ENCODE measurements at places on chromosomes 4 and X.

DNA sequence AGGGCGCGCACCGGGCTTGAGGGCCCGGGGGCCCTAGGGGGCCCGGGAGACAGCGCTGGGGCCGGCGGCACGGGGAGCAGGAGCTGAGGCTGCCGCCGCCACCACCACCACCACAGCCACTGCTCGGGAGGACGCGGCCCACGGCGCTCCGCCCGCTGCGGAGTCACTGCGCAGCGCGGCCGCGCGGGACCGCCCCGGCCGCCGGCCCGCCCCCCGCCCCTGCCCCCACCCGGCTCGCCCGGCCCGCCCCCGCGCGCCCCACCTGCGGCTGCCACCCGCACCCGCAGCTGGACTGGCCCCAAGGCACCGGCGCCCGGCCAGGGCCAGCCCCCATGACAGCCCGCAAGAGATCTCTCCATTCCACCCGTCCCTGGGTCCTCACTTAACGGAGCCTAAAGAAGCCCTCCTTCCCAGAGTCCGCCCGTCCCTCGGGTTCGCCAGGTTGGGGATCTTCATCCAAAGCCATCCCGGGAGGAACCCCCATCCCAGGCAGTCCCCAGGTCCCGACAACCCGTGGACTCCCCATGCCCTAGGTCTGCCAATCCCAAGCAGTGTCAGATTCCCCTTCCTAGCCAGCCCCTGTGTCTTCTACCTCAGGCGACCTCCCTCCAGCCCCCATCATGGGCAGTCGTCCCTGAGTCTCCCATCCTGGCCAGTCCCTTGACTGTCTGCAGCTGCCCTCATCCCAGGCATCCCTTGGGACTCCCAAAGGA is 40.0 kb upstream of the IQSEC2 start:
- DNase-seq: no peak

- DNase-seq: no peak
Observed at GRCh38 chr4:8176547-8177399, 18.2 kb upstream of the ABLIM2 start.

- no peak for DNase-seq
Observed at GRCh38 chr4:126719852-126720251, 912.9 kb upstream of the INTU start.

- DNase-seq: no peak
Observed at GRCh38 chr4:148810461-148810860, 368.2 kb upstream of the NR3C2 start.

DNA sequence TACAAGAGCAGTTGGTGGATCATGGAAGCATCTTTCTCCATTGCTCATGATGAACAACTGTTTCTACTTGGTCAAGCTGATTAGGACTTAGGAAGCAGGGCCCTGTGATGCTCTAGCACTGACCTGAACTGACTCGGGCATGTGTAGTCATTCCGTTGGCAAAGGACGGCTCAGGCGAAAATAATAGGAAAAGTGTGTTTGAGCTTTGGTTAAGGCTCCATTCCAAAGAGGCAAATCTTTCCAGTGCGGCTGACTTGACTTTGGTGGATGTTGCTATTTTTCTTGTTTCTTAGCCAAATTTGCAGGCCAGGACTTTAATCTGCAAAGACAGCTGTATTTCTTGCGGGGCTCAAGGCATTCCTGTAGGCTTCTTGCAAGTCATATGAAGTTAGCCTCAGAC is 39.5 kb downstream of the ZNF518B start:
- no peak for DNase-seq

DNA sequence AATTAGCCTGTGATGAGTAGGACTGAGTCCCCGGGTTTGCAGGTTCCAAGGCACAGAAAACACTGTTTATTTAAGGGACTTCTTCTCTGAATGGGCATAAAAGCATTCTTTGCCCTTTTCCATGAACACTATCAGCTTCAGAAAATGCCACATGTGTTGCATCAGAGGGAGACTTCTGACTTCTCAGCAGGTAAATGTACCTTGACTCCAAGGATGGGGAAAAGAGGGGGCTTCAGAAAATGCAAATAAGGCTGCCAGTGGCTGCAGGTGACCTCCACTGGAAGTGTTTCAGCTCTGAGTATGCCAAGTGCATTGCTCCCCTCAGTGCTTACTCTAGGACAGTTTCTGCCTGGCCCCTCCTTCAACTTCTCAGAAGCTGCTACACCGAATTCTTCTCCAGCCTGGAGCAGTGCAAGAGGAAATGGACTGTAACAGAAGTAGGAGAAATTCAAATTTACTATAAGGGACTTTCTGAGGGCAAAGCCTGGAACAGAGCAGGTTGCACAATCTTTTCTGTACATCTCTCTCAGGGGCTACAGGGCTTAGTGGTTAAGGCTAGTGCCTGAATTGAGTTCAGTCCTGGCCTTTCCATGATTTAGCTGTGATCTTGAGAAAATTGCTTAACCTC is 233.2 kb downstream of the PTTG2 start:
- no peak for DNase-seq

DNA sequence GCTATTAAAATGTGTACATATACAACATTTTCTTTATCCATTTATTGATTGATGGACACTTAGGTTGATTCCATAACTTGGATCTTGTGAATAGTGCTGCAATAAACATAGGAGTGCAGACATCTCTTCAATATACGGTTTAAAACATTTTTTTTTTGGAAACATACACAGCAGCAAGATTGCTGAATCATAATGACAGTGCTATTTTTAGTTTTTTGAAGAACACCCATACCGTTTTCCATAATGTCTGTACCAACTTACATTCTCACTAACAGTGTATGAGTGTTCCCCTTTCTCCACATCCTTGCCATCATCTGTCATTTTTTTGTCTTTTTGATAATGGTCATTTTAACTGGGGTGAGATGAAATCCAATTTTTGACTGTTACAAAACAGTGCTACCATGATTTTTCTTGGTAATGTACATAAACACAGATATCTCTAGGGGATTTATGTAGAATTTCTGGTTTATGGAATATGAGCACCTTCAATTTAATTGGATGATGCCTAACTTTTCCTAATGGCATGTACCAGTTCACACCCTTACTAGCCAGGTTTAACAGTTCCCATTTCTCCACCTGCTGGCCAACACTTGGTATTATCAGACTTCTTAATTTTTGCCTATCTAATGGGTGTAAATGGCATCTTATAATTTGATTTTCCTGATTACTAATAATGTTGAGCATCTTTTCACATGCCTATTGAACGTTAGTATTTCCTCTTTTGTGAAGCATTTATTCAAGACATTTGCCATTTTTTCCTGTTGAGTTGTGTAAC is 21.0 kb upstream of the TMSB15B start:
- no peak for DNase-seq

- DNase-seq: no peak
Observed at GRCh38 chr4:66123190-66123589, 452.9 kb upstream of the EPHA5 start.

- no peak for DNase-seq
Observed at GRCh38 chr4:132180020-132180427, 969.1 kb upstream of the PCDH10 start.

GRCh38 chr4:189128341-189128740 is 812.3 kb upstream of the FRG1 start:
- no peak for DNase-seq

DNA sequence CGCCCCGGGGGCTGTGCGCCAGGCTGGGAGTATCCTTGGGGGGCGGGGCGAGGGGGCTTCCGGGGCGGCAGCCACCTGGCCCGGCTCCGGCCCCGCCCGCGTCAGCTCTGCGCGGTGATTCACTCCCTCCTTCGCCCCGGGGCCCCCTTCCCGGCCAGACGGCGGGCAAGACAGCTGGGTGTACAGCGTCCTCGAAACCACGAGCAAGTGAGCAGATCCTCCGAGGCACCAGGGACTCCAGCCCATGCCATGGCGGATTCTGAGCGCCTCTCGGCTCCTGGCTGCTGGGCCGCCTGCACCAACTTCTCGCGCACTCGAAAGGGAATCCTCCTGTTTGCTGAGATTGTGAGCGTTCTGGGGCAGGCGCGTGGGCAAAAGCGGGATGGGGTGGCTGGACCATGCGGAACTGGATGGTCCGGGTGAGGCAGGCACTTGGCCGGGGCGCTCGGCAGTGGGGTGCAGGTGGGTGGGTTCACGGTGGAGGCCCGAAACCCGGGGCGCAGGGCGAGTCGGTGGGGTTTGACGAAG is at the start of gene PLP2:
TSS of gene PLP2 (plus strand) at position 147 of the 528 bp plus-strand sequence. CDS start at position 250, 103 bp downstream.
- peak; percentile 42 for DNase-seq

DNA sequence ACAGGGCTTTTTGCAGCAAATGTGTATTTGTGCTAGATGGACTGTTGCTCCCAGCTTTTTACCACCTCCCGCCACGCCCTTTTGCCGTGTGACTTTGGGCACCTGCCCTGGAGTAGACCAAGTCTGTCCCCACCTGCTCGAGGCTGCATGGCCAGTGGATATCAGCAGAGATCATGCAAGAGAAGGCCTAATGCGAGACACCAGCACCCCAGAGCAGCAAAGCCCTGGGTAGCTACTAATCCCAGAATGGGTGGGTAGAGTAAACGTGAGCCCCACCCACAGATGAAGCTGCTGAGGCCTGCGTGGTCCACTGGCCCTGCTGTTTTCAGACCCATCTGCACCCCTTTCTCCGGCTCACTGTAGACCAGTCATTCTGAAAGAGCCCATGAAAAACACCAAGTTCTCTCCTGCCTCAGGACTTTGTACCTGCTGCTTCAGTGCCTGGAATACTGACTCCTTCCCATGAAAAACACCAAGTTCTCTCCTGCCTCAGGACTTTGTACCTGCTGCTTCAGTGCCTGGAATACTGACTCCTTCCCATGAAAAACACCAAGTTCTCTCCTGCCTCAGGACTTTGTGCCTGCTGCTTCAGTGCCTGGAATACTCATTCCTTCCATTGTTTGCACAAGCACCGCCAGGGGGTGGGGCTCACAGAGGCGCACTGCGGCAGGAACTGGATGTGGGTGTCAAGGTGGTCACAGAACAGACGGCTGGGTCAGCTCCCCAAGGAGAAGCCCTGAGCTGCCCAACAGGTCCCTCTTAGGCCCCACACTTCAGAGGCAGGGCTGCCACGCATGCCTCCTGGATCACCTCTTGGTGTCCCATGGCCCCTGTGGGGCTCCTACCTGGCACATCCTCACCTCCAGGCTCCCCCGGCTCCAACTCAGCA is 5.1 kb upstream of the TNIP2 start:
- no peak for DNase-seq

DNA sequence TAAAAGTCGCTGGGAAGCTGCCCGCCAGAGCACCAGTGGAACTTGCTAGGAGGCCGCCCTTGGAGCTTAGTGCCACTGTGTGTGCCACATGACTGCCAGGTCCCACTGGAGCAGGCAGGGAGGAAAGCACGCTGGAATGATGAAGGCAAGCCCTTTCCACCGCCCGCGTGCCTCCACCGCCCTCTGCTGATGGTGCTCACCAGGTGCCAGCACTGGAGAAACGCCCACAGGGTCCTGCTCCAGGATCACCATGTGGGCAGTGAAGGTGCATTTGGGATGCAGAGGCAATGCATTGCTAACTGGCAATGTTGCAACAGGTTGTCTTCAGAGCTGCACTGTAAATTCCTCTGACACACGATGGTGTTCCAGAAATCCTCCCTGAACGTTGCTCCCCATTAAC is 76.3 kb downstream of the SHROOM2 start:
- no peak for DNase-seq

DNA sequence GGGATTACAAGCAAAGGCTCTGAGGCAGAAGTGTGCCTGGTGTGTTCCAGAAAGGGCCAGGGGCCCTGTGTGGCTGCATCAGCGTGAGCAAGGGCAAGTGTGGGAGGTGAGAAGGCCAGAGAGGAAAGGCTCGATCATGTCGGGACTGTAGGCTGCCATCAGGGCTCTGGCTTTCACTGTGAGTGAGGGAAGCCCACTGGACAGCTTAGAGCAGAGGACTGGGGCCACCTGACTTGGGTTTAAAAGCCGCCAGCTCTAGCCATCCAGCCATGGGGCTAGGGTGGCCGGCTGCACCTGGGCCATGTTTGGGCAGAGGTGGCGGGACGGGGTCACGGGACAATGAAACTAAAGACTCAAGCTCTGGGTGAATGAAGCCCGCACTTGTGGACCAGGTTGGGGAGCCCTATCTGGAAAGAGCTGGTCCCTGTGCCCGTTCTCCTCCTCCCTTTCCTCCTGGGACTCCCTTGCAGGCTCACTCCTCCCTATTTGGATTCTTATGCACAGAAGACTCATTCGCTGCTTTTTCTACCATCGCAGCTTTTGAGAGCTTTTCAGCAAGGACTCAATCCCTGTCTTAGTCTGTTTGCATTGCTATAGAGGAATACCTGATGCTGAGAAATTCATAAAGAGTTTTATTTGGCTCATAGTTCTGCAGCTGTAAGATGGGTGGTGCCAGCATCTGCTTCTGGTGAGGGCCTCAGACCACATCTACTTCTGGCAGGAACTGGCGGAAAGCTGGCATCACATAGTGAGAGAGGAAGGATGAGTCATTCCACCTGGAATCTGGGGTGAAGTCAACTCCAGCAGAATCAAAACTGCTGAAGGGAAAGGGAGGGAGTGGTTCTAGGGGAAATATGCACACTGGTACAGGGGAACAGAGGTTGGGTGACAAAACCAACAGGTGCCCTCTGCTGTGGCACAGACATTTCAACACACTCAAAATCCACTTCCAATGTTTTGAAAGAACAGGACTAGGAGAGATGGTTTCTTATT is 15.3 kb downstream of the CTAG1B start:
- no peak for DNase-seq

- no peak for DNase-seq
Observed at GRCh38 chr4:75881476-75881875, 20.8 kb downstream of the PPEF2 start.

GRCh38 chr4:24856586-24856985 is 56.3 kb downstream of the CCDC149 start:
- DNase-seq: no peak

Data from stimulated activated CD8-positive, alpha-beta memory T cell treated with anti-CD3 and anti-CD28 coated beads, Interleukin-4, amount 100 ng/mL, for 1 hour (primary cell).